ENCODE measurements at places on chromosomes 11 and 22.

- DNase-seq = no peak
Measured at GRCh38 chr11:105092256-105093239, 47.0 kb downstream of the CARD18 start.

GRCh38 chr11:36300650-36301049, 4.6 kb downstream of the PRR5L start:
- DNase-seq = no peak

DNA sequence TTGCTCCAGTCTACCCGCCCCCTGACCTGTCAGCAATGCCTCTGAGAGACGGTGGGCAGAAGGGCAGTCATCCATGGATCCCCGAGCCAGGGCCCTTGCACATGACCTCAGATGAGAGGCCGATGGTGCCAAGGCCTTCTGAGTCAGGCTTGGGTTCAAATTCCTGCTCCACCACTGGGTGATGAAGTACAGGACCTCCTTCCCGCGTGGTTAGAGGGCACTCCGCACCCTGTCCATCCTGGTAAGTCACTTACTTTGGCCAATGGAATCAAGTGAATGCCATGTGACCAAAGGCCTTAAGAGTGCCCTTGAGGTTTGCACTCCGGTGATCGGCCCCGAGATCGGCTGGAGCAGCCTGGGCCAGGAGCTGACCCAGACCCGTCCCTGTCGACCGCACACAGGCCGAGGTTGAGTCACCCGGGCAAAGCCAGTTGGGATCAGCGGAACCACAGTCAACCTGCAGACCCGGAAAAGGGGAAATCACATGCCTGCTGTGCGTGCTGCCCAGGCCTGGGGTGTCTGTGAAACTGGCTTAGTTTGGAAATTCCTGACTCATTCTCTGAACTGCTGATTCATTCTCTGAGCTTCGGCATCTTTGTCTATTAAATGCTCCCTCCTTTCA, 48.9 kb downstream of the RTL6 start:
- peak; percentile 32 for DNase-seq

DNA sequence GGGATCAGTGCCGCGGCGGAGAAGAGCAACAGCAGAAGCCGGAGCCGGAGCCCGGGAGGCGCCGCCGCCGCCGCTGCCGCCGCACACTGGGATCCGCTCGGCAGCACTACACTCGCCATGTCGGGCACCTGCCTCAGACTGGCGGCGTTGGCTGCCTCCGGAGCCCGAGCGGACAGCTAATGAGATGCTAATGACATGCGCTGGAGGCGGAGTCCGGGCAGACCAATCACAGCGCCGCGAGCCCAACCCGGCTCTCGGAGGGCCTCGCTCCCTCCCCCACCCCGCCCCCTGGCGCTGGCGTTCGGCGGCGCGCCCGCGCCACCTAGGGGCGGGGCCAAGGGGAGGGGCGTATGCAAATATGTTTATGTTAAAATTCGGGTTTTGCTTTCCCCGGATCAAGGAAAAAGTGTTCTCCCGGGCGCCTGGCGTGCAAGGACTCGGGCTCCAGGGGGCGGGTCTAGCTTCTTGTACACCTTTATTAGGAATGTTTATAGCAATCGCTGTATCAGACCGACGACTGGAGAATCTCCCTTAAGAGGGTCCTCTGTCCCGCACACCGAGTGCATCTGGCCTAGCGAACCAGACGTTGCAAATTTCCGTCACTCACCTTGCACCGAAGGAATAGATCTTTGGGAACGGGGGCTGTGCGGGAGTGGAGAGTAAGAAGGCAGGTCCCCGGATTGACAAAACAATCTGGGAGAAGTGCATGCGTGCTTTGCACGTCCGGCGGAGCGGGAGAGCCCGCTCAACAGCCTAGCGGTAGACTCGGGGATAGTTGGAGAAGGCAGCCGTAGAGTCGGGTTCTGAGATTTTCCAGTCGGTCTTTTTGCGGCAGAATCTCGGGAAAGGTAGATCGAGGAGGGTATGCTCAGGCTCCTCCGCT, at the start of gene CADM1:
Gene CADM1, minus strand, starts transcription at position 140 of the 883 bp plus-strand sequence.
- peak; percentile 87 for DNase-seq

GRCh38 chr11:96132437-96132836, 208.5 kb upstream of the MTMR2 start:
- DNase-seq = no peak

- no peak for DNase-seq
Measured at GRCh38 chr11:46122945-46123715, 1.9 kb upstream of the PHF21A start.

GRCh38 chr11:43994196-43994595, 51.8 kb downstream of the C11orf96 start:
- DNase-seq = no peak

GRCh38 chr22:25643232-25644000, 78.9 kb downstream of the GRK3 start:
- no peak for DNase-seq

GRCh38 chr11:118087931-118088330, 1.2 kb upstream of the SMIM35 start:
- DNase-seq = no peak

- DNase-seq = peak; percentile 57
Measured at GRCh38 chr11:118791111-118791960, at the start of gene DDX6. TSS of gene DDX6 (minus strand) at chr11:118791164. CDS start at chr11:118786251, 4,913 bp downstream.

- DNase-seq = no peak
Measured at GRCh38 chr11:2947744-2948143, 18.5 kb upstream of the PHLDA2 start.

- no peak for DNase-seq
Measured at GRCh38 chr22:49934160-49934890, 15.9 kb downstream of the CRELD2 start.

DNA sequence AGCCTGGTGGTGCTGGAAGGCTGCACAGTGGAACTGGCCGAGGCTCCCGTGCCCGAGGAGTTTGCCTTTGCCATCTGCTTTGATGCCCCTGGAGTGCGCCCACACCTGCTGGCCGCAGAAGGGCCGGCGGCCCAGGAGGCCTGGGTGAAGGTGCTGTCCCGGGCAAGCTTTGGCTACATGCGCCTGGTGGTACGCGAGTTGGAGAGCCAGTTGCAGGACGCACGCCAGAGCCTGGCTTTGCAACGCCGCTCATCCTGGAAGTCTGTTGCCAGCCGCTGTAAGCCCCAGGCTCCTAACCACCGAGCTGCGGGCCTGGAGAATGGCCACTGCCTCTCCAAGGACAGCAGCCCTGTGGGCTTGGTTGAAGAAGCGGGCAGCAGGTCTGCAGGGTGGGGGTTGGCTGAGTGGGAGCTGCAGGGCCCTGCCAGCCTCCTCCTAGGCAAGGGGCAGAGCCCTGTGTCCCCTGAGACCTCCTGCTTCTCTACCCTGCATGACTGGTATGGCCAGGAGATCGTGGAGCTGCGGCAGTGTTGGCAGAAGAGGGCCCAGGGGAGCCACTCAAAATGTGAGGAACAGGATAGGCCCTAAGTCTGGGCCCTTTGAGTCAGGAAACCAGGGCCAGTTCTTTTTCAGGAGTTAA, 1.9 kb upstream of the SMDT1 start:
- DNase-seq = no peak

- no peak for DNase-seq
Measured at GRCh38 chr22:27998511-27999410, 79.7 kb upstream of the PITPNB start.

DNA sequence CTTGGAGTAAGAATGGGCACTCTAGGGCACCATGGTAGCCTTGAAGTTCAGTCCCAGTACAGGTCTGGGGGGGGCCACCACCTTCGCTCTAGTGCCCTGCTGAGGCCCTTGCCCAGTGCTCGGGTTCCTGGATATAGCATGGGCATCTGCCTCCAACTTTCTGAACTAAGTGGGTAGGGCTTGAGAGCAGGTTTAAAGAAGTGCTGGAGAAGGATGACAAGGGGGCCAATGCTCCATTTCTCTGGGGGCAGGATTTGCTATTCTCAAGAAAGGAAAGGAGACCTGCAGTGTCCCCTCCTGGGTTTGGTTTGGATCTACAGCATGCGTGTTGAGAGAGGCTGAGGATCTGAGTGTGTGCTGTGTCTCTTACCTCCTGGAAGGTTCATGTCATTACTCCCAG, 82.2 kb upstream of the SUSD2 start:
- no peak for DNase-seq

DNA sequence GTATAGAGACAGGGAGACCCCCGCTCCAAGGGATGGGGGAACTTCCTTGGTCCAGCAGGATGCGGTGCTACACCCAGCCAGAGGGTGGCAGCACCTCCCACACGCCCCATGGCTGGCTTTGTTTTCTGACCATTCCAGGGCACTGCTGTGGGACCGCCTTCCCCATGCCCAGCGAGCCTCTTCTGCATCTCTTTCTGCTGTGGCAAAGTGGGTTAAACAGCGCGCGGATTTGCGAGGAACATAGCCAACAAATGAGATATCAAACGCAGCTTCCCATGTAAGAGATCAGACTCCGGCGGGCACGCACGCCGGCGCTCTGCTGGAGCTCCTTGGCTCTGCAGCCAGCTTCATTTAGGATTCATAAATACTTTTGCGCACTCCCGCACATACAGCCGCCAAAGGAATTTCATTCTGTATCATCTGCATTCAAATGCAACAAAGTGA, 485.8 kb upstream of the CADM1 start:
- no peak for DNase-seq

DNA sequence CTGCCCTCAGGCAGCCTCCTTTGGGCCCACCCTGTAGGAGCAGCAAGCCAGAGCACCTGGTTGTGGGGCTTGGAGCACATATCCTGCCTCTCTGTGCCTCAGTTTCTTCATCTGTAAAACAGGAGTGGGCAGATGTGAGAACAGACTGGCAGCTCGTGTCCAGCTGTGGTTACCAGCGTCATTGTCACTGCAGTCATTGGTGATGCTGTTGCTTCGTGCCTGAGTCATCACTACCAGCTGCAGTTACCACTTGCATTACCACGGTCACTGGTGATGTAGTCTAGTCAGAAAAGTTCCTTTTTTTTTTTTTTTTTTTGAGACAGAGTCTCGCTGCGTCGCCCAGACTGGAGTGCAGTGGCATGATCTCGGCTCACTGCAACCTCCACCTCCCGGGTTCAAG, 20.4 kb downstream of the RSPH14 start:
- no peak for DNase-seq

GRCh38 chr11:66365166-66365565, 6.4 kb downstream of the SLC29A2 start:
- DNase-seq = no peak

DNA sequence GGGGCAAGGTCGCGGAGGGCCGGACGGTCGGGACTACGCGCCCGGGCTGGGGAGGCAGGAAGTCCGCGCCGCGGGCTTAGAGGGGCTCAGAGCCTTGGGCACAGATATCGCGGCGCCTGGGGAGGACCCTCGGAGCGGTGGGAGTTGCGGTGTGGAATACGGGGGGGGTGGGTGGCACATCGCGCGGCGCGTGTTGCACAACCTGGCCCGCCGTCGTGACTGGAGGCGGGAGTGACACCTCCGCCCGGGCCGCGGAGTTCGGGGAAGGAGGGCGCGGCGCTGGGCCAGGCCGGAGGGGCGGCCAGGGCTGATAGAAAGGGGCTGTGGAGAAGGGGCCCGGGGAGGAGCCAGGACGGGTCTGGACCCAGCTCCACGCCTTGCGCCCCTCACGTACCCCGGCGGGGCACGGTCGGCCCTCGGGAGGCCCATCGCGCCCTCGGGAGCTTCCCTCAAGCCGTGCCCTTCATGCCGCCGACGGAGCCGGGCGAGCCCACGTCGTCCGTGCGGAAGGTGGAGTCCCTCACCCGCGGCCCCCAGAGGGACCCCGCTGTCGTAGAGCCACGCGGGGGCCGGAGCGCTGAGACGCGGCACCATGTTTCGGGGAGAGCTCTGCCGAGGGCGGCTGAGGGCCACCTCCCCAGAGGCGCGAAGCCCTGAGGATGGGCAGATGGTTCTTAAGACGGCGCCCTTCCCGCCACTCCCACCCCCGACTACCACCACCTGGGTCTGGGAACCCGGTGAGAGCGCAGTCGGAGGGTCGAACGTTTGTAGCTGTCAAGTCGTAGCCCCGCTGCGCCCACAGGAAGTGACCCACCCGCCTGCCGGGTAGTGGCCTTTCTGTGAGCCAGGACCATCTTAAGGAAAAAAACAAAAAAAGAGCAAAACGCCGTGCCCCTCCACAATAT, 729 bp downstream of the IL17RA start:
- no peak for DNase-seq

DNA sequence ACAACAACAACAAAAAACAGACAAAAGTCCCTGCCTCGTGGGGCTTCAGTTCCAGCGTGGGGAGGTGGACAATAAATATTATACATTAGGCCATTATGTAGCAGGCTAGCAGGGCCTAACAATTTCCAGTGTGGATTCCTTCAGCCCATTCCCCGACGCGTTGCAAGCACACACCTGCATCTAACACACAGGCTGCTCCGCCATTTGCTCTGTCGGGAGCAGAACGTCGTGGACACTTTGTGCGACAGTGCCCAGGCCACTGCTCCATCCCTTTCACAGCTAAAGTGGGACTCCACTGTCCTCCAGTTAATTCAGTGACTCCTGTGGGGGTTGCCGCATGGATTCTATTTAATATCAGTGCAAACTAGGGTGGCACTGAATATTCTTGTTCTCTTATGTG, 10.9 kb upstream of the FGF3 start:
- no peak for DNase-seq

DNA sequence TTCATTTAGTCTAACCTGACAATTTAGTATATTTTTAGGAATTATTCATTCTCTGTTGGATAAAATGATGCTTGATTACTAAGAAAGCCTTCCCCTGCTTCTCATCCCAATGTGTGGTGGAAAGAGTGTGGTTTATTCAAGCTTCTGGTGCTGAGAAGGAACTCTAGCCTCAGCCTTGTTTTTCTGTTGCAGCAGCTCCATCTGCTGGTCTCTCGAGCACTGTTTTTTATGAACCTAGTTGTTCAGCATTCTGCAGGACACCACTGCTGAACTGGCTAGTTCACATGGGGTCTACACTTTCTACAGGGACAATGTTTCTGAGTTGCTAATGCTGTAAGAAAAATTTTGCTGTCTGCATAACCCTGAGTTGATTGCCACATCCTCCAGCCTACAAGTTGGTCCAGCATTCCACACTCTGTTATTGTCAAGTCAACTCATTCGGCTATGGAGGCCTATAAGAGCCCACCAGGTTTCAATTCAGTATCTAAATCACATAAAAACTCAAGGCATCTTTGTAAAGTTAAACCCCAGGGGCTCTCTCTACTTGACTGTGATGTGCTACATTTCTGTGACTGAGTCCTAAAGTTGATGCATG, 14.3 kb downstream of the OR2AG2 start:
- DNase-seq = no peak

Measured in fibroblast of skin of left biceps (primary cell).